ENCODE measurements at places on chromosomes 11 and 22.
A peak's percentile ranks its signal among the peaks of the same experiment; 100 is the strongest.

DNA sequence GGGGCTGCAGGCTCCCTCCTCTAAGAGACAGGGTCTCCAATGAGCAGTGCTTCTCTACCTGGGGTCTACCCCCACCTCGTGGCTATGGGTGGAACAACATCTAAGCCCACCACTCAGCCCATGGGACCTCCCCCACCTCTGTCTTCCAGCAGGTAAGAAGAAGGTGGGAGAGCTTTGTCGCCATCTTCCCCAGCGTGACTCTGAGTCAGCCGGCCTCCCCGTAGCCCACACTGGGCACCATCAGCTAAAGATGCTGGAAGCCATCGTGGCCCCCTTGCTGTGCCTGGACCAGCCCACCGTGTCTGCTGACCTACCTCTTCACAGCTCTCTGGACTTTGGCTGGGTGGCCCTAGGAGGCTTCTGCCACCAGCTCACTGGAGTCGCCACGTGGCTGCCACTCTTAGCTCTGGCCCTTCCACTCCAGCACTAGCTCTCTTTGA lies 944 bp downstream of the C11orf86 start:
- DNase-seq: peak; percentile 63

DNA sequence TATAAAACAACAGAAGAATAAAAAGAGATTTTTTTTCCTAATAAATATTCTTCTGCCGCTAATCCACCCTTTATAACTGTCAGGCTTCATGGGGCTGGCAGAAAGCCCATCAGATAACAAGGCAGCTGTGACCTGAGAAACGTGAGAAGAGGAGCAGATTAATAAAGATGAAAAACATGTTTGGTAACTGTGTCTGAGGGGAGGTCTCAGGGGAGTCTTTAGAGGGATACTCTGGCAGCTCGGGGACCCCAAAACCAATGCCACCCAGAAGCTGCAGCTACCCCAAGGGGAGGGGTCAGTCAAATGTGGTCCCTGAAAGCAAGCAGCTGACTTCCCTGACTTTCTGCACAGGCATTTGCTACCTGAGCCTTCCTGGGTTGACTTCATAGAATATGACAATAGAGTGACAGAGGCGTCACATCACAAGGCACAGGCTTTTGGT lies 48.4 kb upstream of the POU2AF1 start:
- no peak for DNase-seq

DNA sequence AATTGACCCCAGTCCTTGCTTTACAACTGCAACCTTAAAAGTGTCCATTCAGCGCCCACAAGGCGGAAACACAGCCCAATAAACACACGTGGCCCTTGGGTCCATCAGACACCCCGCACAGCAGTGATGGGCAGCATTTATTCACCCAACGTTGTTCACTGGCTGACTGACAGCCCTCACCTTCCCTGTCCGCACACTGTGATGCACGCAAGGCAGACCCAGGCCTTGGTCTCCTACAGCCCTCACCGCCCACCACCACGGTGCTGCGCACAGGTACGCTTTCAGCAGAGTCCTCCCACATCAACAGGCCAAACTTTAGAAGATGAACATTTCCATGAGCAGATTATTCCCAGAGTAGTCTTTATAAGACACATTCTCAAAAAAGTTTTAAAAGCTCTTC lies 20.7 kb upstream of the PHLDA2 start:
- no peak for DNase-seq

- DNase-seq: no peak
Observed at GRCh38 chr22:17703811-17704210, 65.3 kb downstream of the BCL2L13 start.

- no peak for DNase-seq
Observed at GRCh38 chr11:92506809-92507336, 282.3 kb downstream of the FAT3 start.

DNA sequence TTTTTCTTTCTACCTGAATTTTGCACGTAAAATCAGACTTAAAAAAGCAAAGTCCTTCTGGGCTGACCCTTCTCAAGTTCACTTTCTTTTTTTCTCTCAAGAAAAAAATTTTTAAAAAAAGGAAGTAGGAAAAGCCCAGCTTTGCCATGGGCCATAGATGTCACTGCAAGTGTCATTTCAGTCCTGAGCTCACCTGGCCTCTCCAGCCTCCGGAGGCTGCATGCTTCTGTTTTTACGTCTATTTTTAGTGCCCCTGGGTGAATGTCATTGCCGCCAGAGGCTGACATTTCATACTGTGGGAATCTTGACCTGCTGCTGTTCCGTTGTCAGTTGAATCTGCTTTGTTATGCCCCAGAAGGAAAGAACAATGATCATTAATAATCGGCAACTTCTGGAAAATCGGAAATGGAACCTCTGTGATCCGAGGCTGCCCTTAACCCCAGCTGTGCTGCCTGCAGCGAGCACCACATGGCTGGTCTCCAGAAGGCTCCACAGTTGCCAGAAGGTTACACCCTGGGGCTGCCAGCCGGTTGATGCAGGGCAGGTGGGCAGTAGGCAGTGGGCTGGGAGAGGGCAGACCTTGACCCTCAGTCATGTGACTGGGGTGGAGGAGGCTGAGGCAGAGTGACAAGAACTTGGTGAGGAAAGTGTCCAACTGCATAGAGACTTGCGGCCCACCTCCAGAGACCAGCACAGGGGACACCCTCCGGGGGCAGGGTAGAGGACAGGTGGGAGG lies 16.7 kb upstream of the MYEOV start:
- DNase-seq: no peak
